ENCODE measurements at places on chromosomes 12 and 14. TPM values are rescaled to one million over a fixed set of nuclear protein-coding genes. Genes with fewer than 3 reads are reported as not detected.

POTEG gene
- polyA plus RNA-seq: not detected

PLA2G1B gene
- 14.7 TPM for polyA plus RNA-seq

SLC25A47 gene
- polyA plus RNA-seq: 1.8 TPM

KRT83 gene
- polyA plus RNA-seq: not detected

RBP5 gene
- 23.0 TPM for polyA plus RNA-seq

ZNF605 gene
- 2.8 TPM for polyA plus RNA-seq

NINJ2 gene
- polyA plus RNA-seq: 3.9 TPM

USP44 gene
- polyA plus RNA-seq: not detected

SDS gene
- polyA plus RNA-seq: 0.39 TPM

AMDHD1 gene
- 3.0 TPM for polyA plus RNA-seq

OAS1 gene
- 18.6 TPM for polyA plus RNA-seq

NRXN3 gene
- 7.1 TPM for polyA plus RNA-seq

P2RX7 gene
- polyA plus RNA-seq: 1.1 TPM

GPR135 gene
- polyA plus RNA-seq: 0.86 TPM

HCAR3 gene
- polyA plus RNA-seq: 1.2 TPM

KLRG1 gene
- polyA plus RNA-seq: 1.8 TPM

CCDC38 gene
- not detected for polyA plus RNA-seq

CRY1 gene
- polyA plus RNA-seq: 29.1 TPM

MYF6 gene
- polyA plus RNA-seq: not detected

GALNT9 gene
- polyA plus RNA-seq: 4.7 TPM

VCPKMT gene
- polyA plus RNA-seq: 8.5 TPM

BCL7A gene
- polyA plus RNA-seq: 14.9 TPM

TEP1 gene
- polyA plus RNA-seq: 10.7 TPM

SPSB2 gene
- 11.0 TPM for polyA plus RNA-seq

STAC3 gene
- 0.49 TPM for polyA plus RNA-seq

VPS33A gene
- polyA plus RNA-seq: 26.5 TPM

PRH2 gene
- polyA plus RNA-seq: not detected

CRIP1 gene
- 14.7 TPM for polyA plus RNA-seq

All from hepatocyte (in vitro differentiated cells).